ENCODE measurements at places on chromosomes 7 and 10. TPM values are rescaled to one million over a fixed set of nuclear protein-coding genes. Genes with fewer than 3 reads are reported as not detected.

DNA sequence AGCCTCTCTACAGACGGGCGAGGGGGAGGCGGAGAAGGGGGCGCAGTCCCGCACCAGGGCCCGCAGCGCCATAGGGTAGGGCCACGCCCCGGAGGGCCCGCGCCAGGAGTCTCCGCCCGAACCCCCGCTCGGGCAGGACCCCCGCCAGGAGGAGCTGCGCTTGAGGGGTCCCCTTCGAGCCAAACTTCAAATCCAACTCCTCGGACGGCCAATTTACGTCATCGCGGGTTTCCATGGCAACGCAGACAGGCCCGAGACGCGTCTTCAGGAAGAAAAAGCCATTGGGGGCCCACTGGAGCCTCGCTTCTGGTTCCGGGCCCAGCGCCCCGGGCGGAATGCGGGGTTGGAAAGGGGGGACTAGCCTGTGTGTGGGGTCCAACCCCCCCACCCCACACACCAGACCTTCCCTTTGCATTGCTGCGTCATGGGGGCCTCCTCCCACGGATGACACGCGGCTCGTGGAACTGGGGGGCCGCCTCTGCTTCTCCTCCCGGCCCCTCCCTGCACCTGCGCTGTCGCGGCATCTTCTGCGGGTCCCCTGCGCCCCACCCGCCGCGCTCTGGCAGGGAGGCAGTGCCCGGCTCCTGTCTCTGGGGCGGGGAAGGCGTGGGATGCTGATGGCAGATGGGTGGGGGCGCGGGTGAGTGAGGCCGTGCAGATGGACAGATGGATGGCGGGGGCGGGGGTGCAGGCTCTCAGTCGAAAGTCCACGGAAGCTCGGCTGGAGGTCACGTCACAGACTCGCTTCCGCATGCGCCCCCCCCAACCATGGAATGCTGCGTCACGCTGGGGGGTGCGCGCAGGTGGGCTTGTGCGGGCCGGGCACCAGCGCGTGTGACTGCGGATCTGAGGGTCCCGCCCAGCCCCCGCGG is 1.2 kb downstream of the CALY start:
- DNase-seq: peak; percentile 77

ZNF485 gene
- total RNA-seq: 1.5 TPM

GFRA1 gene
- 5.0 TPM for total RNA-seq

DNA sequence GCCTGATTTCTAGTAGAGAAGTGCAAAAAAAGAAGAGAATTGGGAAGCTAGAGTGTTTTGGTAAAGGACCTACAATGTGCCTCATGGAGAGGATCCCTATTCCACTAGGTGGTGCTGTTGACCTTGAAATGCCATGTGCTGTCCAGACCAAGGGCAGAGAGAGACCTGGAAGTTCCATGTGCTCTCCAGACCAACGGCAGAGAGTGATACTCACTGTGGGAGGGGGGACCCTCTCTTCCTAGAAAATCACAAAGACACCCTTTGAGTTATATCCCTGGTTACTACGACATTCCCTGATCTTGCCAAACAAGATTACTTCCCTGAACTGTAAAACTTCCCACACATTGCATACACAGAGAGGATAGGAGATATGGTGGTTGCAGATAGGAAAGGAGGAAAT is 212.7 kb upstream of the ZNF804B start:
- DNase-seq: peak; percentile 15

- peak; percentile 69 for DNase-seq
These were observed 589 bp downstream of the LDB1 start for GRCh38 chr10:102119417-102120141.

- peak; percentile 11 for DNase-seq
These were observed 21.0 kb downstream of the TRIL start for GRCh38 chr7:28937103-28937502.

GRCh38 chr10:13589316-13589715 is 2.6 kb downstream of the PRPF18 start:
- peak; percentile 15 for DNase-seq

DNA sequence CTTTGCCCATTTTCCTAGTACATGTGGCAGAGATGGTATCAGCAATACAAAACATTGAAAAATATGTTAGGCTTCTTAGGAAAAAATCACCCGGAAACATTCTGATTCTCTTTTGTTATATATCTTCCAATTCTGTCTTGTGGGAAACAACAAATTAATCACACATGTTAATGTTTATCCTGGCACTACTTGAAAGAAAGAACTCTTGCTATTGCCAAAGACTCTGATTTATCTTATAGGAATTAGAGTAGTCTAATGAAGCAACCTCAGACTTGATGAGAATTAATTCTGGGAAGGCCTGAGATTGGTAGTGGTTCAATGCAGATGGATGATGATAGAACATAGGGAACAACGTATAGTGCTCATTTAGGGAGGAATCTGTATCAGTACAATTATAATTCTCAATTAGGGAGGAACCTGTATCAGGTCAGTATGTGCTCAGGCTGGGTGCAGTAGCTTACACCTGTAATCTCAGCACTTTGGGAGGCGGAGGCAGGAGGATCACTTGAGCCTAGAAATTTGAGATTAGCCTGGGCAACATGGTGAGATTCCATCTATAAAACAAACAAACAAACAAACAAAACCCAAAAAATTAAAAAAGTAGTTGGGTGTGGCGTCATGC is 50.7 kb downstream of the TAS2R16 start:
- DNase-seq: no peak

- no peak for DNase-seq
These were observed 70.4 kb upstream of the NFE2L3 start for GRCh38 chr7:26081638-26082037.

CNPY1 gene
- not detected for total RNA-seq

DNA sequence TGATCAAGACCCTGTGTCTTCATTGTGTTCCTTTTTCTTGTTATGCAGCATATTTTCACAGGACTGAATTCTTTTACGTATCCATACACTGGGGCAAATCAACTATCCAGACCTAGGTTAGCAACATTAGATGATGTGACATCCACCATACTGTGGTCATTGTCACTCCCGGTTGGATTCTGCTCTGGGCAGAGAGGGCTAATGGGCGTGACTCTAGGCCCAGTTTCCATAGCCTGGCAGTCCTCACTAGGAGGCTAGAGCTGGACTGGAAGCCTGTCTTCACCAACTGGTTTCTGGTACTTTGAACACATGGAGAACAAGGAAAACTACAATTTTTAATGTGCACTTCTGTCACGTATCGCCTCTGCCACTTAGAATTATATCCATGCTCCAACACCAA is 25.2 kb downstream of the AKR1E2 start:
- no peak for DNase-seq

DNA sequence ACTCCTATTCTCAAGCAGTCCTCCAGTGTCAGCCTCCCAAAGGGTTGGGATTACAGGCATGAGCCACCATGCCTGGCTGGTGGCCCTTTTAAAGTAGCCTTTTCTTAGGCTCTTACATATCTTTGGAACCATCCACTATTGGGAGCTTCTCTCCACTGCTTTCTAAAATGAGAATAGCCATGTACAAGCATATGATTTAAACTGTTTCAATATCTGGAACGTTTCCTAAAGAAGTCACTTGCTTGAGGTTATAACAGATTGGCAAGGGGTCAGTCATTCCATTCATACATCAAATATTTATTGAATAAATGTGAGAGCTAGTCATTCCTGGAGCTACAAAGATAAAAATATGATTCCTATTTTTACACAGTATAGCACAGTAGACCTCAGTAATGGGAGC is 97.4 kb upstream of the LRGUK start:
- DNase-seq: no peak

GRCh38 chr10:16545116-16545736 is 23.5 kb upstream of the C1QL3 start:
- DNase-seq: peak; percentile 57

GRCh38 chr10:34731885-34732701 is 83.0 kb downstream of the PARD3 start:
- peak; percentile 74 for DNase-seq

ABCA13 gene
- total RNA-seq: 0.11 TPM

RTKN2 gene
- total RNA-seq: under 0.01 TPM

GRCh38 chr10:28315140-28315539 is 12.3 kb upstream of the MPP7 start:
- DNase-seq: no peak

CPN1 gene
- total RNA-seq: not detected

DNA sequence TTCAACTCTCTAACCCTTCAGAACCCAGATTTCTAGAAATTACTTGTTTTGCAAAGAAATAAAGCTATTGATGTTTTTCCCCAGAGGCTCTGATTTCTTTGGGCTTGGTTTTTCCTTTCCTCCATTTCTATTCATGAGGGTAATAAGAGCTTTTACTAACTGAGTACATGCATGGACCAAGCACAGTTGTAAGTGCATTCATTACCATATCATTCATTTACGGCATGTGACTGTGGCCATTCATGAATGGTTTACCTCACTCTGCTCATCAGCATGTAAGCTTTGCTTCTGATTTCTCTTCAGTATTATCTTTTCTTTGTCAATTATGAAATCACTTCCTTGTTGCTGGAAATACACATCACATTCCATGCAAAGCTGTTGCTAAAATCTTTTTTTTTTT is 42.4 kb downstream of the LAMB4 start:
- no peak for DNase-seq

- DNase-seq: no peak
These were observed 163.1 kb downstream of the AUTS2 start for GRCh38 chr7:69761290-69761922.

- peak; percentile 42 for DNase-seq
These were observed 691.1 kb downstream of the PHTF2 start for GRCh38 chr7:78489476-78490240.

All from GM23248 (cell line).